Fibroblast of mammary gland (primary cell): ENCODE measurements at places on chromosomes 5 and 9.

DNA sequence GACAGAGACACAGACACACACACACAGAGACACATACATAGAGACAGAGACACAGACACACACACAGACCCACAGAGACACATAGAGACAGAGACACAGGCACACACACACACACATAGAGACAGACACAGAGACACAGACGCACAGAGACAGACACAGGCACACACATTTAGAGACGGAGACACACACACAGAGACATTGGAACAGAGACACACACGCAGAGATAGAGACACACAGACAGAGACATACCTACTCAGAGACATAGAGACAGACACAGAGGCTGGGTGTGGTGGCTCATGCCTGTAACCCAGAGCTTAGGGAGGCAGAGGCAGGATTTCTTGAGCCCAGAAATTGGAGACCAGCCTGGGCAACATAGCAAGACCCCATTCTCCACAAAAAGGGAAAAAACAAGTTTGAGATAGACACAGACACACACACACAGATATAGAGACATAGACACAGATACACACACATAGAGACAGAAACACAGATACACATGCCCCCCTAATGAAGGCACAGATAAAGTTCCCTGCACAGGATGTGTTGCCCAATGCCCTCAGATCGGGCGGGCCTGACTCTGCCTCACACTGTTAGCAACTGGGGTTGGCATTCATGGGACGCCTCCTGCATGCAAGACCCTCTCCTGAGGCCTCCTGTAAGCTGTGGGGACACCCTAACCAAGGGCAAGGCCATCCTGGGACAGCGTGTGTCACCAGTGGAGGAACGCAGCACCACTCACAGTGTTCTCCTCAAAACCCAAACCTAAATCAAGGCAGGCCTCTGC is 3.3 kb upstream of the RALGDS start:
- no peak for DNase-seq

DNA sequence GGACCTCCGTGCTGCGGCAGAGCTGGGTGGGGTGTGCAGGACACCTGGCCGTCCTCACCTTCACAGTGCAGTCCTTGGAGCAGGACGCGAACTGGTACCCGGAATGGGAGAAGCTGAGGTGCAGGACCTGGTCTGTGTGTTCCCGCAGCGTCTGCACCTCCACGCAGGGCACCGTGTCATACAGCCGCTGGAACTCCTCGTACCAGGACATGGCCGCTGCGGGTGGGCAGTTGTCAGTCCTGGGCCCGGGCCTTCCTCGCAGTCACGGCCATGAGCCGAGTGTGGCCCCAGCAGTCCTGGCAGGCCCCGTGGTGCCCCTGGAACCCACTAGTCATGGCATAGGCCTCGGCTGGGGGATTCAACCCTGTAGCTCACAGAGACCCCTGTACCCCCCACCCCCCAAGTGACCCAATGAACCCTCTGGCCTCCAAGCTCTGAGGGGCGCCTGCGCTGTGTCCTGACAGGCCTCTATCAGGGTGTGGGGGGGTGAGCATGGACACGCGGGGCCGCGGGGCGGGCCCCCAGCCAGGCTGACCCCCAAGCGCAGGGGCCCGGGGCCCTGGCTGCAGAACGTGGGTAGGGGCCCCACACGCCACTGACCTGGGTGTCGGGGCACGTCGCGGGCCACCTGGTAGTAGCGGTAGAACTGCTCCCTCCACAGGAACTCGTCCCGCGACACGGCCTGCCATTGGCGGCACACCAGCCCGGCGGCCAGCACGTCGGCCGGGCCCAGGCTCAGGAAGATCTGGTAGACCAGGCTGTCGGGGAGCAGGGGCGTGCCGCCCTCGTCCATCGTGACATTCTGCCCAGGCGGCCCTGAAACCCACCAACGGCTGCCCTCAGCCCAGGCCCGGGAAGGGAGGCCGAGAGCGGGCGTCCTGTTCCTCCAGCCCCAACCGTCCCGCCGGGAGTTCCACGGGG is 987 bp downstream of the FBXW5 start:
- DNase-seq: peak; percentile 21

DNA sequence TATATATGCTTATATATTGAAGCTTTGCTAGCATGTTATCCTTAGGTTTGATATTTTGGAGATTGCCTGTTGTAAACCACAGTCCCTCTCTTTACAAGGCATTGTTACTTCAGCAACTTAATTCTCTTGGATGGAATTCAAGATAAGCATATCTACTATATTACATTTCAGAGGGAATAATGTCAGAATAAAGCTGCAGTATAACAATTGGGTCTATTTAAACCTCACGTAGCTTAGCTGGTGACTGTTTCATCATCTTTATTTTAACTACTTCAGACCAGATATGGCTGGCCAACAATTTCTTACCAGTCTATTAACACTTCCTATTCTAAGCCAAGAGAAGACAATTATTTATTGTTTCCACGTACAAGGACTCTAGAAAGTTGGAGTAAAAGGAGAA is 27.1 kb downstream of the ZCCHC10 start:
- no peak for DNase-seq

DNA sequence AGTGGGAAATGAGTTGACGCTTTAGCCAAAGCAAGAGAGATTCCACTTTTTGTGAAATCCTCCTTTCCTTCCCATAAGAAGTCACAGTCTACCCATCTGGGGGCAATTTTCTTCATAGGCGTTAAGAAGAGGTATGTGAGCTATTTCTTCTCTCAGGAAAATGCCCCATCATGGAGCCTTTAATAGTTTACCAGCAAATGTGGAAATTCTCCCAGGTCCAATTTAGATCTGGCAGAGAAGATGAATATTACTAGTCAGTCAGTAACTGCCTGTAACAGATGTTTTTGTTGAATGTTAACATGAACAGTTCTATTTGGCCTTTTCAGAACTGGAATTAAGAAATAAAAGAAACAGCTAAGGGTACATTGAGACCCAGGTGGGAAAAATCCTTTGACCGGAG is 156.4 kb upstream of the RFX3 start:
- no peak for DNase-seq

GRCh38 chr5:175596761-175597189 is 61.1 kb upstream of the HRH2 start:
- DNase-seq: no peak

GRCh38 chr5:140801494-140801841 is 611 bp downstream of the PCDHA3 start:
- DNase-seq: peak; percentile 4

- peak; percentile 87 for DNase-seq
These were observed 1.9 kb downstream of the SPTAN1 start for GRCh38 chr9:128554155-128554862.

DNA sequence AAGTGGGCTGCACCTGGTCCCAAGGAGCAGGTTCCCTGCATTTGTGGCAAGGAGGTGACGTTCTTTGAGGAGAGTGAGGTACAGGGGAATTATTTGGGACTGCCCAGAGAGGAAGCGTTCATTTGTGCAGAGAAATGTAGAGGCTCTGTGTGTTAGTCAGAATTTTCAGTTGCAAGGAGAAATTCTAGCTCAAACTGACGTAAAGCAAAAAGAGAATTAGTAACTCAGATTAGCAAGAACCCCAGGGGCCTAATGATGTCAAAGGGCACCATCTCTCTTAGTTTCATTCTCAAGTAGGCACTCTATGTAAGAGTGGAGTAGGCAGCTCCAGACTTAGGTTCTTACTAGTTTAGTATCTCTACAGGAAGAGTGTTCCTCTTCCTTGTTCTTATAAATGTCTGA is 2.4 kb upstream of the TXN start:
- DNase-seq: no peak

GRCh38 chr5:154384480-154385235 is 61.1 kb upstream of the SAP30L start:
- no peak for DNase-seq
